ENCODE measurements at places on chromosomes 7 and 10.

- DNase-seq, result peak; percentile 30
Measured at GRCh38 chr7:50142425-50143017, 49.5 kb upstream of the ZPBP start.

GRCh38 chr10:112896722-112897121 lies 53.3 kb upstream of the TCF7L2 start:
- no peak for DNase-seq

DNA sequence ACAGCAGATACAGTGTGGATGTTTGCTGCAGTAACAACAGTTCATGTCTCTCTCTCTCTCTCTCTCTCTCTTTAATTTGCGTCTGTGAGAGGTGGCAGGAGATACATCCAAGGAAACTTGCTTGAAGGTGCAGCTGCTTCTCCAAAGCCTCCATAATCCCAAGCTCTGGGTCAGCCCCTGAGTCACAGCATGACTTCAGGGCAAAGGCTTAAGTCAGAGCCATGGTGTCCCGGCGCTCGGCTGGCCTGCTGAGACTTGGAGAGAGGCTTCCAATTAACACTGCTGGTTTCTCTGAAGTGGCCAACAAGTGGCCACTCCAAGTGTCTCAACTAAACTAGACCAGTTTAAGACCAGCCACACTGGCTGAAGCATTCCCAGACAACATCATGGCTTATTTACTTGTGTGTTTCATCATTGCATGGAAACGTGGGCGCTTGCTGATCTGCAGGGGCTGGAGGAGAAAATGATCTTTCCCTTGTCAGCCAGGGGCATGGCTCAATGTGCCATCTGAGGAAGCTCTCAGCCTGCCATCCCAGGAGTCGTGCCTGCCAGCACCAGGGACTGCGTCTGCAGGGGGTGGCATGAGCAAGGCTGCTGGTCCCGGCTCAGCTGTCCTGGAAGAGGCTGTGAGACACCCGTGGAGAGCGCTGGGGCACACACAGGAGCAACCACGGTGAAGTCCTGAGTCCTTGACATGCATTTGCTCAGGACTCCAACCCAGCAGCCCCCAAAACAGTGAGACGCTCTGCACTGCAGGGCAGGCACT lies 254.2 kb downstream of the COBL start:
- no peak for DNase-seq

DNA sequence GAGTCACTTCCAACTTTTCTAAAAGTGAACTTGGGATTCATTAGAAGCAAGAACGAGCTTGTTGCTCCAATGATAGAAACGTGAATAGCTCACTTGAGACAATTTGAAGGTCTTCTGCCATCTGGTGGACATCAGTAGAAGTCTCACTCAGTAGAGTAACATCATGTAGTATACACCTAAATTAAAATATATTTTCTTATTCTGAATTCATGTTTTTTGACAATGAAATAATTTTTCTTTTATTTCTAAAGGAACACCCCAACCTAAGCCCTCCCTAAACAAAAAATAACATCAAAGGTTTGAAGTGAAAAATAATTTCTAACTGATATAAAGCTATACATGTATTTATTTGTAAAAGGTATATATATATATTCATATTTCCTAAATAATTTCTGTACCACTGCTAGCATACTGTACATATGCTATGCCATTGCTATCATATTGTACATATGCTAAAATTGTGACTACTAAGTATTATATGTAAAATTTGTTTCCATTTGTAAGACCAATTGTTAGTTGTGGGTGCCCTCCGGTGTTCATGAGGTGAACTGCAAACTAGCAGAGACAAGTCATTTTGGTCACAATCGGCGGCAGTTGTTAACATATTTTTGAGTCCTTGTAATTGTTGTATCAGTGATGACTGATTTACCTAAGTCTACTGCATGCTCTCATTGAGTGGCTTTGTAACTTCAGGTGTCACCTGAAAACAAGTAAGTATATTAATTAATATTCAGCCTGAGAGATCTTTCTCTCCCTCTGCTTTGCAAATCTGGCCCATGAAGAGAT lies 121.9 kb downstream of the PTPRZ1 start:
- peak; percentile 72 for DNase-seq

- DNase-seq, result no peak
Measured at GRCh38 chr10:129792141-129792540, 171.9 kb downstream of the EBF3 start.

GRCh38 chr10:13080643-13081042 lies 19.3 kb upstream of the OPTN start:
- DNase-seq, result no peak

- DNase-seq, result no peak
Measured at GRCh38 chr10:132175907-132176581, 10.7 kb upstream of the DPYSL4 start.

DNA sequence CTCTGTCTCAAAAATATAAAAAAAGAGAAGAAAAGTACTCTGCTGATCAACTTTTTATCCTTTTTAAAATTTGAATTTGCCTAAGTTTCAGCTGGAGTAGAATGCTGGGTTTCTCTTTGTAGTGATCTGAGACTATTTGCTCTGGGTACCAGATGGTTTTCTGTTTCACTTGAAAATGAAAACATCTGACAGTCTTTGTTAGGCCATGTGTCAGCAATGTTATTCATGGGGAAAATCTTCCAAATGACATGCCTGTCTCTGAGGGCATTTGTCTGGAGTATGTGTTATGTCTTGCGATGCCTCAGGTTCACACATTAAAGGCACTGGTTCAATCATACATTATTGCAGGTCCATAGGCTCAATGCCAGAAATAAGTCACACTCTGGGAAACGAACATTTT lies 175.3 kb upstream of the TMEM229A start:
- DNase-seq, result no peak

DNA sequence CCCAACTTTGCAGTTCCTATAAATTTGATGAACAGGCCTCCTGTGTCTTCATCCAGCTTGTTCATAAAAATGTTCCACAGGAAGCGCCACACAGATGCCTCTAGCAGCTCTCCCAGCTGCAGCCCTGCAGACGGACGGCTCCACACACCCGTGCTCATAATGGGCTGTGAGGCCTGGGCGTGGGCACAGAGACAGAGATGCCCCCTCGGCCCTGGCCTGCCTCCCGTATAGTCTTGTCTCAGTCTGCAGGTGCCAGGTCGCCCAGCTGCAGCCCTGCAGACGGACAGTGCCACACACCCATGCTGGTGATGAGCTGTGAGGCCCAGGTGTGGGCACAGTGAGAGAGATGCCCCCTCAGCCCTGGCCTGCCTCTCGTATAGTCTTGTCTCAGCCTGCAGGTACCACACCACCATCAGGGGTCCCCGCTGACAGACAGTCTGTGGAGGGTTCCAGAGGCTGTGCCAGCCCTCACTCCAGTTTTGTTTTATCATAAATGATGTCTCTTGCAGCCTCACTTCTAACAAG lies 189.9 kb downstream of the TCERG1L start:
- no peak for DNase-seq

DNA sequence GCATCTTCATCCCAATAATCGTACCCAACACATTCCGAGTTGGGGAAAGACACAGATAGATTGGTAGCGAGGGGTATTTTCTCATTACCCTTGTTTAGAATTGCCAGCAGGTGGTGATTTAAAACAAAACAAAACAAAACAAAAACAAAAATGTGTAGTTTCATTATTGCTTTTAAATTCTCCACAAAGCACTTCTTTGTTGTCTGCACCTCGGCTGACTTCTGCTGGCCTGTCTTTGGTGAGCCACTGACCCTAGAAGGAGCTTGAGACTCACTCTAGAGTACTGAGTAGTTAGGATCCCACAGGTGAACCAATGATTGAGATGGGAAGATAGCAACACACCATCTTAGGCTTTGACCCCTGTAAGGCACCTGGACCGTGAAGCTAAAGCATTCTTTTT lies 105.4 kb upstream of the BET1 start:
- no peak for DNase-seq

GRCh38 chr7:116810267-116811116 lies 51.9 kb upstream of the CAPZA2 start:
- no peak for DNase-seq

DNA sequence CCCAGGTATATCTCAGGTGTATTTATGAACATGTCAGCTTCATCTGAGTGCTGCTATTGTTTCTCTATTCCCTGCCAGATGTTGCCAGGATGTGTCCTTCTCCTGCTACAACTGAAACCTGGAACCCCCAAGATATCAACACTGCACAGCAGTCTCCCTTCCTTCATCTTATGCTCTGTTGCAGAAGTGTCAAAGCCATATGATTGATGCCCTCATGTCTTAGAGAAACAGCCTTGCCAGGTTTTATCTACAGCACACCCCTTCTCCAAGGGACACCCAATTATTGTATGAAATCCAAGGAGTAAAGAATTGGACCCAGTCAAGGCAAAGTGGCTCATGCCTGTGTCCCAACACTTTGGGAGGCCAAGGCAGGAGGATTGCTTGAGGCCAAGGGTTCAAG lies 60.5 kb upstream of the GHITM start:
- DNase-seq, result no peak

GRCh38 chr7:143850682-143851081 lies 51.3 kb downstream of the TCAF1 start:
- DNase-seq, result no peak

DNA sequence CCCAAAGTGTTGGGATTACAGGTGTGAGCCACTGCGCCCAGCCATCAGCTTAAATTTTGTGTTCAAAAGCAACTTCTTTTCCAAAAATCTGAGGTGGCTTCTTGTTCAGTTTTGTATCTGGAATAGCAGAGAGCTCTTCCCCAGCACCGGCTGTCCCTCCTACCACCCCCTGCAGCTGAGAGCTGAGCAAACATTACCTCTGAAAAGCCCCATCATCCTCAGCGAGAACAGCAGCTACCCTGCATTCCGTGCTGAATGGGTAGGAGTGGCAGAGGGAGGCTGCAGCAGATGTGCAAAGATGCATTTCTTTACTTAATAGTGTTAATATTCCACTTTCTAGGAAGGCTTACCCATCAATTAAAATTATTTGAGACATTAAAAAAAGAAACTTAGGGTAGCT lies 31.8 kb downstream of the CCM2 start:
- no peak for DNase-seq

GRCh38 chr7:132226046-132226956 lies 350.0 kb downstream of the PLXNA4 start:
- DNase-seq, result no peak

- no peak for DNase-seq
Measured at GRCh38 chr10:67868132-67868531, 16.3 kb upstream of the SIRT1 start.

DNA sequence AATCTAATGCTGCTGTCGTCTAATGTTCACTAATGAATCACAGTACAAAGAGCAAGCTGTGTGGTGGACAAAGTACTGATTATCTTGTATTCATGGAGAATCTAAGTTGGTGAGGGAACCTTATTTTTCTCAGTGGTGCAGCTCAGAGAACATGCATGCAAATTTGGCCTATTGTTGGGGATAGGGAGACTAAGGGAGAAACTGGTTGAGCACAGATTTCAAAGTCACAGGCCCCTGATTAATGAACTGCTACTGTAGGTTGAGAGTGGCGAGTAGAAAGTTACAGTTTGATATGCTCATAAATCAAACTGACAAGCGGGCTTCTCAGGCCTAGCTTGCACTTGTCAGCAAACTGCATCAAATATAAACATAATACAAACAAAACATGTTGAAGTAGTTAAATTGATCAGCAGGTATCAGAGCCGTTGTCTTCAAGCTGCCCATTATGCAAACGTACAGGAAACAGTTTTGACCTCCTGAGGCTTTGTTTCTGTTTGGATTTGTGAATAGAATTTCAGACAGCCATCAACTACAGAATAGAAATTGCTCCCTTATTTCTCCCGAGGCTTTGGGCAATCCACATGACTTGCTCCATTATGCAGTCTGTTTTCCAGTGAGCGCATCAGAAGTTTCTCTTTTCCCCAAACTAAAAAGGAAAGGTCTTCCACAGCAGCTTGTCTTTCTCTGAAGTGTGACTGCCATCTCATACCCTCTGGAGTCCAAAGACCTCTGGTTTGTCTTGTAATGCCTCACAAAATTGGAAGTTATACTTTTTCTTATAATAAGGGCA lies 215.8 kb downstream of the FOXP2 start:
- no peak for DNase-seq

GRCh38 chr7:127741764-127742375 lies 89.9 kb downstream of the SND1 start:
- no peak for DNase-seq

DNA sequence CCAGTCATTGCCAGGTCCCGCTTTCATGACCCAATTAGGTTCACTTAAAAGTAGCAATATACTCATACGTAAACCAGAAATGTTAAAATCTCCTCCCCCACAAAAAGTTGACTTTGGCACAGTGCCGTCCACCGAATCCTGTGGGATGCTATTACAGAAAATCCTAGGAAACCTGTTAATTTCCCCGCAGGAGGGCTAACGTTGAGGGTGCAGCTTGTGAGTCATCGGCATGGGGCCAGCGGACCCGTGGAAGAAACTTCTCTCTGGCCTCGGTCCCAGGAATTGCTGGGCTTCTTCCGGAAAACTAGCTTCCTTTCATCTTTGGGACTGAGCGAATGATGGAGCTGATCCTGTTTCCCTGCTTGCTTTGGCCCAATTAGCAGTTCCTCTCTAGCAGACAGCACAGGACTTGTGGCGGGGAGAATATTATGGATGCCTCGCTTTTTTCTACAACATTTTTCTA lies 13.5 kb downstream of the CRYGN start:
- no peak for DNase-seq

GRCh38 chr7:50742401-50742800 lies 40.3 kb downstream of the GRB10 start:
- DNase-seq, result no peak

DNA sequence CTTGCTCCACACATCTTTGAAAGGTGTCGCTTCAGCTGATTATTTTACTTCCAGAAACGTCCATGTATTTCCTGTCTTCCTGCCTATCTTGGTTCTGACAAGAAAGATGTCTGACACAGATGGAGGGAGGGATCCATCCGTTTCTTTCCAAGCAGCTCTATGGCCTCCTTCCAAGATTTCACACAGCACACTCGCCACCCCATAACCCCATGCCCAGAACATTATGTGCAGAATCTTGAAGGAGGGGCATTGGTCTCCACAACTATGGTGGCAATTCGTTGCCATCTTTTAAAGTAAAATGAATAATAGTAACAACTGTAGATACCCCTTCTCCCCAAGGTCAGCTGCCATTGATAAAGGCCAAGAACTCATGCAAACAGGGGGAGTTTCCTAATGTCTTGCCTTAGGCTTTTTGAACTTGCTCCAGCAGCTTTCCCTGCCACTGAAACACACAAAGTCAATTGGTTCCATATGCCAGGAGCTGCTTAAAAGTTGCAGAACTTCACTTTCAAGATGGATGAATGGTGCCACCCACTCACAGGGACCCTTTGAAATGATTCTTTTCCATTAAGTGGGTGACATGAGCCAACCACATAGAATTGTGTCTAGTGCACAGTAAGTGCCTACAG lies 60.0 kb downstream of the VSTM4 start:
- no peak for DNase-seq

GRCh38 chr7:117137868-117138267 lies 184.6 kb downstream of the ST7 start:
- DNase-seq, result no peak

- DNase-seq, result no peak
Measured at GRCh38 chr7:75734586-75735458, 3.9 kb downstream of the HIP1 start.

DNA sequence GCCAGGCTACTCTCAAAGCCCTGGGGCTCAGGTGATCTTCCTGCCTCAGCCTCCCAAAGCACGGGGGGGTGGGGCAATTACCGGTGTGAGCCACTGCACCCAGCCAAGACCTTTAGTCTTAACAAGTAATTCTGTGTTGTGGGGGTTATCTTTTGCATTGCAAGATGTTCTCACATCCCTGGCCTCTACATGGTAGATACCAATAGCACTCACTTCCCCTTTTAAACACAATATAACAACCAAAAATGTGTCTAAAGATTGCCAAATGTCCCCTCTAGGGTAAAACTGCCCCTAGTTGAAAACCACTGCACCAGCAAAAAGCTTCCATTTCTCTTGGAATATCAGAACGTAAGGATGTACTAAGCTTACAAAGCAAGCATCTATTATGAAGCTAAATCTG lies 225.0 kb downstream of the CTNNA3 start:
- no peak for DNase-seq
